Activated T-helper 17 cell treated with anti-CD3 and anti-CD28 coated beads, Interleukin-2, amount 50 U/mL, for 72 hours (primary cell): ENCODE measurements at places on chromosomes 6 and 20. TPM values are rescaled to one million over a fixed set of nuclear protein-coding genes. Genes with fewer than 3 reads are reported as not detected.

The FOXF2 gene
- not detected for total RNA-seq

GRCh38 chr6:105162377-105162776 is 17.4 kb downstream of the POPDC3 start:
- no peak for ATAC-seq

DNA sequence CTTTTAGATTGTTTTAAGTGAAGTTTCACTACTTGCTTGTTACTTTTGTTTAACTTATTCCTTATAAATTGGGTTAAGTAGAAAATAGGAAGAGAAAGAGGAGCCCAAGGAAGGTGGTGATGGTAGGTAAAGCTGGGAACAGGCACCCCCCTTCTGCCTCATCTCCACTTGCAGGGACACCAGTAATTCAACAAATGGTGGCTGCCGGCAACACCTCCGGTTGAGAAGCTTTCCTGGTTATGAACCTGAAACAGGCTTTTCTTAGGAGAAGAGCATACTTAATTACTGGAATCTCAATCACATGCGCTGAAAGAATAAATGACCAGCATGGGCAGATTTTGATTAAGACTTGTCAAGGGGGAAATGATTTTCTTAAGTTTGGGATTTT is 158.9 kb upstream of the ZNF217 start:
- no peak for ATAC-seq

DNA sequence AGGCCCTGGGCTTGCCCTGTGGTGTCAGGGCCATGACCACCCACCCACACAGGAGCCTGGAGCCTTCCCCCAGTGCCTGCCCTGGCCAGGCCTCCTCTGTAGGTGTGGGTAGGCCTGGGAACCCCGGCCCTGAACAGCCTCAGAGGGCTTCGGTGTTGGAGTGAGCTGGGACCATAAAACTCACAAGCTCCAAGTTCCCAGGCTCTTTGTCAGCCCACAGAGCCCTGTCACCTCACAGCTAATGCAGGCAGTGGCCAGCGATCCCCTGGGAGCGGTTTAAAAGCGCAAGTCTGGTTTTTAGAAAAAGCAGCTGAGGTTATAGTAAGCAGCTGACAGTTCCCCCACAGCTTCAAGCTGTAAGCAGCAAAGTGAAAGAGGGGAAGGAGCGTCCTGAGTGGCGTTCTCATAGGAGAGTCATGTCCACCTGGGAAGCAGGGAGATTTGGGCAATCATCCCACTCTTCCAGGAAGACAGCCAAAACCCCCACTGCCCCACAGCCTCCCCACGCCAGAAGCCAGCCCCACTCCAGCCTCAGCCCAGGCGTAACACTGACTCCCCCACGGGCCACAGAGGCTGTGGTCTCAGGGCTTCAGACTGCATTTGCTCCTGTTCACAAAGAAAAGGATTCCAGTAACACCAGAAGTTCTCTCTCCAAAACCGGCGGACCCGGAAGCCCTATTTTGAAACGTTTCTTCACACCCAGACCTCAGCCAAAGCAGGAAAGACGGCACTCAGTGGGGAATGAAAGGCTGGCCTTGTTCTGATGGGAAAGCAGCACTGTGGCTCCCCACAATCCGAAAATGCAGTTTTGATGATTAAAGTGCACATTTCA is 34.3 kb upstream of the FOXC1 start:
- ATAC-seq: no peak

DNA sequence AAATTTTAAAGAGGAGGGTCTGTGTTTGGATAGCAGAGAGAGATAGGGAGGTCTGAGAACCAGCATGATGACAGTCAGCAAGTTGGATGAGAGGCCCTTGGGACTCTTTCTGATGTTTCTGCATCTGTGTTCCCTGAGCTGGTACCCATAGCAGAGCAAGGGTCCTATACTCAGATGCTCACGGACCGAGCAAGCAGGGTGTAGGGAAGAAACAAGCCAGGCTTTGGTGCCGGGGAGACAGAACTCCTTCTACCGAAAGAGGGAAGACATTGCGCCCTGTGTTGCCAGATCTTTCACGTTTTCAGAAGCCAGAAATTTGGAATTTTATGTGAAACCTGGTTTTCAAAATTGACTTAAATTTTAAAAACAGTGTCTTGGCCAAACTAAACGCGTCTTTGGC is 34.6 kb downstream of the NEDD9 start:
- ATAC-seq: no peak
